NCI-H446 treated with DMSO at 0.1 percent for 48 hours (cell line): ENCODE measurements at places on chromosomes 16 and 17.
A peak's percentile ranks its signal among the peaks of the same experiment; 100 is the strongest.

DNA sequence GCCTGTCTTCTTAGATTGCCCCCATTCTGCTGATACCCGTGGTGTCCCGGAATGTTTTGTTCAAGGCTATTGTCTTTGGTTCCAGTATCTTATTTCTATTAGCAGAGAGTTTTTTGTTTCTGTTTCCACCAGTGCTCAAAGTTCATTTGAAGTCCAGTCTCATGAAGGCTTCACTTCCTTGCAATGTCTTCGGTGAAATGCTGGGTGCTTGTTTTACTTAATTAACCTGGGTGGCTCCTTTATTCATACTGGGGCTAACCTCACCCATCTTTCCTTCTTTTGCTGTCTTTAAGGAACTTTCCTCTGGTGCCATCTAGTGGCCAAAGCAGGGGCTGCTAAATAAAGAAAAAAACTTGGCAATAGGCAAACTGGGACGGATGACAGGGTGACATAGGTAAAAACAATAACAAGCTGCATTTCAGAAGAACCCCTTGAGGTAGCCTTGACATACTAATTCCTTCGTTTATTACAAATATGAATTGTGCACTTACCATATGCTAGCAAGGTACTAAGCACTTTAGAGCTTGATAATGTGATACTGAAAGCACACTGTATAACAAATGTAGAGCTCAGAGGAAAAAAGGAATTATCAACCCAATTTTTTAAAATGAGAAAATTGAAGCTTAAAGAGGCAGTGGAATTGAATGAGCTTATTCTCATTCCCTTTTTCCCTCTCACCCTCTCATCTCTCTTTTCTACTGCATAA is 2.8 kb upstream of the SMIM36 start:
- DNase-seq: peak; percentile 18

- no peak for DNase-seq
Observed at GRCh38 chr16:85750146-85750826, 610 bp downstream of the C16orf74 start.

DNA sequence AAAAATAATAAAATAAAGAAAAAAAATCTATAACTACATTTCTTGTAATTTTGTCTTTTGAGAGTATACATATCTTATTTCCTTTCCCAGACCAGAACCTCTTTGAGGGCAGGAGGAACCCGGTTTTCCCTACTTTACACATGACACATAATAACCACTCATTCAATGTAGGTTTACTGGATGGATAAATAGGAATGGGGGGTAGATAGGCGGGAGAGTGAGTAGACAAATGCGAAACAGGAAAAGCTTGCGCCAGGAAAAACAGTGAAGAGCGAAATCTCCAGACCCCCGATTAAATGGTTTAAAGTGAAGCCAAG is 515 bp upstream of the GOSR2 start:
- DNase-seq: no peak

DNA sequence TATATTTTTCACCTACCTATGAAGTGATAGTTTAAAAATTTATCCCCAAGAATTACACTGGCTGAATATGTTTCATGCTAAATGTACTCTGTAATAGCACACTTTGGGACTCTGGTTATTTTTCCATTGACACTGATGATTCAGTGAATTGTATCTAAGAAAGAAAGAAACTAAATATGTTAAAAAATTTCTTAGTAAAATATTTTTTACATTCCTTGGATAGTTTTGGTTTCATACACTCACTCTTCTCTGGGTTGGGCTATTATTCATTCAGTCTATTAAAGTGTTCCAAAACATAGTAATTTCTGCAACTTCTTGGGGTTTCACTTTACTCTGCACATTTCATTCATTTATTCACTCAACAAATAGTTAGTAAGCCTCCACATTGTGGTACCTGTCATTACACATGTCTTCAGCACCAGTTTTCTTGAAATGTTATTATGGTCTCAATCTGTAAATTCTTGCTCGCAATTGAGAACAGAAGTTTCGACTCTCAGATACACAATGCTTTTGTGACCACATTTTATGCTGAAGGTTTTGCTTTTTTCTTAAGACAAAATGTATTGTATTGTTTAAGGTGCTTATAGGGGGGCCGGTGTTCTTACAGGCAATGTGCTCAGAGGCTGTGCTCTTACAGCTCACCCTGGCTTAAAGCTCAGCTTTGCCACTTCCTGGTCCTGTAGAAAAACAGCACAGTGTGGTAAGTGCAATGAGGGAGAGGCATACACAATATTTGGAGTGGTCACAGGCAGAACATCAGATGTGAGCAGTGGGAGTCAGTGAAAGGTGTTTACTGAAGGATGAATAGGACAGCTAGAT is 17.4 kb downstream of the CNTNAP4 start:
- no peak for DNase-seq

GRCh38 chr17:72175787-72176515 is 55.1 kb downstream of the SOX9 start:
- DNase-seq: no peak

DNA sequence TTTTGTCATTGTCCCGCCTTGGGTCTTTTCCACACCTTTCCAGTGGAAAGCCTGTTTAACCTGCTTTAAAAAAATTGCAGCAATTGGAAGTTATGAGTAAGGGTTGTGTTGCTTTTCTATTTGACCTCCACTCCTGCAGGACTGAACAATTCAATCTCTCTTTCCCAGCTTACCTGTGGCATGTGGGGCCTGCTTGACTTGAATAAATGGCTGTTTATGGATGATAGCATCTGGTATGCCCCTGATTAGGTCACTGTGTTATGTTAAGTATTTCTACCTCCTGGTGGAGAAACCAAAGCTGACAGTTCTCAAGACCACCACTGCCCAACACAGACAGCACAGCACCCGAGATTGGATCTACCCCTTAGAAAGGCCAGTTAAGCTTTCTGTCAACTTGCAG is 64.8 kb upstream of the NOG start:
- DNase-seq: no peak

DNA sequence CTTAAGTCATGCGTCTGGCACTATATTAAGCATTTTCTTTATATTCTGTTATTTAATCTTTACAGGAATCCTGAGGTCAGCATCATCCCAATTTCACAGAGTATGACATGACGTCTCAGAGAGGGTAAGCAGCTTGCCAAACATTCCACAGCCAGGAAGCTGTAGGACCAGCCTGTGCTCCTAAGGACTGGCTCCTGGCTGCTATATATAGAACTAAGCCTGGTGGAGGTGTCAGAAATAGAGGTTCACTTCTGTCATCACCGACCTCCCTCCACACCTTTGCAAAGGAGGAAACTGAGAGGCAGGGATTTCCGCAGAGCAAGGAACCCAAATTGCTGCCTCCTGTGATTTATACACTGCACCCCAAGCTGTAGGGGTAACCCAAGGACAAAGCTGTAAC is 37.9 kb upstream of the NDRG4 start:
- no peak for DNase-seq

DNA sequence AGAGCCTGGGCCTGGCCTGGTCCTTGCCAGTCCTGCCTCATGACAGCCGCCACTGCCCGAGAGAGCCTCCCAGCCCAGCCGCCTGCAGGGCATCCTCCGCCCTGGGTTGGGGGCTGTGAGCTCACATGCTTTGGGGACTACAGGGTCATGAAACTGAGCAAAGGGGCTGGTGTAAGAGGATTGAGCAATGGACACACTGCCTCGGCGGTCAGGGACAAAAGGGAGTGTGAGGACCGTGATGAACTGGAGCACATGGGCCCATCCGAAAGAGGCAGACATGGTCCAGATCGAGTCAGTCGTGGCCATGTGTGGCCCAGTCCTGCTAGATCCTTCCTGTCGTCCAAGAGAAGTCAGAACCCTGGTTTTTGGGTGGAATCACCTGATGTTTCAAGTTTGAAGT is 52.3 kb downstream of the GSG1L start:
- no peak for DNase-seq

DNA sequence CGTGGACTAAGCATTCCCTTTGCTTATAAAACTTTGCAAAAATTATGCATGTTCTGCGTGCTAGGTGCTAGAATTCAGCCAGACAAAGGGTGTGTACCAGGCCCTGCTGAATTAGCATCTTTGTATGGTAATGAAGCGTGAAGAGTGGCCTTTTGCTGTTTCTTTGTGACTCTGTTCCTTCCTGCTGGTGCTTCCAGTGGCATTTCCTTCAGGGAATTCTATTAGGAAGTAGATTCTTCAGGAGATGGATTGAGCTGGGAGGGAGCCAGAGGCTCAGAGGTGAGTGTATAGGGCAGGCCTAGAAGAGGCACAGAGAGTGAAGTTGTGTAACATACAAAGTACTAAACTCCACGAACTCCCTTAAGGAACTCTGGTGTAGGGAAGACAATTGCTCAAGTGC is 73.9 kb upstream of the ASIC2 start:
- DNase-seq: no peak
